ENCODE measurements at places on chromosomes 16 and 17.

DNA sequence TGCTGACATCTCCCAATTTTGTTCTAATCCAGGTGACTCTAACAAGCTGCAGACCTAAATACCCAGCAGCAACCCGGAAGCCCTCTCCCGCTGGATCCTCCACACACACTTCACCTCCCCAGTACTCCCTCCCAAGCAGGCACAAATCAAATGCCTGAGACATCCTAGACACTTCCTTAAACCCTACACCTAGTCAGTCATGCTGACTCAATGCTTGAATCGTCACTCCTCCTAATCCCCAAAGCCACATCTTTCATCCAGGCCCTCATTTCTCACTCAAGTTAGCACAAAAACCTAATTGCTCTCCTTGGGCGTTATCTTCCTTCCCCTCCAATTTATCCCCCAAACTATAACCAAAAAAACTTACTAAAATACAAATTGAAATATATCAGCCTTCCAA lies 32.7 kb downstream of the CMC2 start:
- DNase-seq = no peak

DNA sequence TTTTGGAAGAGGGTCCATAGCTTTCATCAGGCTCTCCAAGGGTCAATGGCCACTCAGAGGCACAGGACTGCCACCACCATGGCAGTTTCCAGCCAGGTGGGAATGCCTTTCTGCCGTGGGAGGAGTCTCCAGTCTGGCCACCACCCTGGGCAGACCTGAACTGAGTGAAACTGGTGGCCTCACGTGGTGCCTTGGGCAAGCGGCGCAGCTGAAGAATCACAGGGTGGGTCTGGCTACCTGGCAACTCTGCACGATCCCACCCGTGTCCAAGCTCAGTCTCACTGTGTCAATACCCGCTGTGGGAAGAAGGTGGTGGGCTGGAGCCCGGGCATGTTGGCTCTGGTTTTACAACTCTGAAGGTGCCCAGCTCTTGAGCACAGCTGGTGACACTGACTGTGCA lies 31.8 kb downstream of the VAC14 start:
- DNase-seq = no peak

DNA sequence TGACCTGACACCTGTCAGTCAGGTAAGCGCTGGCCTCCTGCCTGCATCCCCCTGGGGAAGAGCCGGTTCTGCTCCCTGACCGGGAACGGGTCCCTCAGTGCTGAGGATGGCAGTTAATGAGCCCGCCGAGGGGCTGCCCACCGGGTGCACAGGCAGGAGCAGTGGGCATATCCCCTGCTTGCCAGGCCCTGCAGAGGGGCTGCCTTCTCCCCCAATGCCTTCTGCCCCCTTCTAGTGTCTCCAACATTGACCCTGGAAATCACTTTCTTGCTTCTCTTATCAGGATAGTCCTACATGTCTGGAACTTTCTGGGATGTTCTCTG lies 388.5 kb downstream of the SEC14L1 start:
- no peak for DNase-seq

DNA sequence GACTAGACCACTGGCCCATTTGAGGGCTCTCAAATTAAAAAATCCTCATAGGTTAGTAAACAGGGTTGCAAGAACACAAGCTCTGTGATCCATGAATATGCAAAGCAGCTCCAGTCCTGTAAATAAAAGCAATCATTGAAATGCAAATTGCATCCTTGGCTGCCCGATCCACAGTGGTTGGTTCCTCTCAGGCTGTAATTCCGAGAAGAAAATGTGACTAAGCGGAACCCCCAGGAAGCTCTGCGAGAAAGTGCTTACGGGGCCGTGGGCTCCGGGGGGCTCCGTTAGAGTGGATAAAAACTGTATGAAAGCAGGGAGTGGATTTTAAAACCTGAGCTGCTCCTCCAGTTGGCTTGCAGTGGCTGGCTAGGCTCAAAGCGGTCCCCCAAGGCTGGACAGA lies 2.5 kb downstream of the GPRC5B start:
- no peak for DNase-seq

GRCh38 chr17:74049967-74050458 lies 153.5 kb upstream of the RPL38 start:
- DNase-seq = no peak

DNA sequence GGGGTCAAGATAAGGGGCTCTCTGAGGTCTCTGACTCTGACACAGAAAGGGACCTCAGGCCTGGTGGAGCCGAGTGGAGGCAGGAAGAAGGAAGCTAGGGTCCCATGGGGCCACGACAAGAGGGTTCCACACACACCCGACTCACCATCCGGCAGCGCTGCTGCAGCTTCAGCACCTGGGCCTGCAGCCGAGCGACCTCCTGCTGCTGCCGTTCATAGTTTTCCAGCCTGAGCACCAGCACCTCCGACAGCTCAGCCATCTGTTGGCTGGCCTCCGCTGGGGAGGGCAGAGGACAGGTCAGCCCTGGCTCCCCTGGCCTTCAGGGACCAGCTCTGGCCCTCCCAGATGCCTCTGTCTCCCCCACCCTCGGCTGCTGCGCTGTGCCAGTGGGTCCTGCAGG lies 6.4 kb downstream of the HAP1 start:
- no peak for DNase-seq

- no peak for DNase-seq
Measured at GRCh38 chr17:73196500-73196899, 3.6 kb downstream of the COG1 start.

DNA sequence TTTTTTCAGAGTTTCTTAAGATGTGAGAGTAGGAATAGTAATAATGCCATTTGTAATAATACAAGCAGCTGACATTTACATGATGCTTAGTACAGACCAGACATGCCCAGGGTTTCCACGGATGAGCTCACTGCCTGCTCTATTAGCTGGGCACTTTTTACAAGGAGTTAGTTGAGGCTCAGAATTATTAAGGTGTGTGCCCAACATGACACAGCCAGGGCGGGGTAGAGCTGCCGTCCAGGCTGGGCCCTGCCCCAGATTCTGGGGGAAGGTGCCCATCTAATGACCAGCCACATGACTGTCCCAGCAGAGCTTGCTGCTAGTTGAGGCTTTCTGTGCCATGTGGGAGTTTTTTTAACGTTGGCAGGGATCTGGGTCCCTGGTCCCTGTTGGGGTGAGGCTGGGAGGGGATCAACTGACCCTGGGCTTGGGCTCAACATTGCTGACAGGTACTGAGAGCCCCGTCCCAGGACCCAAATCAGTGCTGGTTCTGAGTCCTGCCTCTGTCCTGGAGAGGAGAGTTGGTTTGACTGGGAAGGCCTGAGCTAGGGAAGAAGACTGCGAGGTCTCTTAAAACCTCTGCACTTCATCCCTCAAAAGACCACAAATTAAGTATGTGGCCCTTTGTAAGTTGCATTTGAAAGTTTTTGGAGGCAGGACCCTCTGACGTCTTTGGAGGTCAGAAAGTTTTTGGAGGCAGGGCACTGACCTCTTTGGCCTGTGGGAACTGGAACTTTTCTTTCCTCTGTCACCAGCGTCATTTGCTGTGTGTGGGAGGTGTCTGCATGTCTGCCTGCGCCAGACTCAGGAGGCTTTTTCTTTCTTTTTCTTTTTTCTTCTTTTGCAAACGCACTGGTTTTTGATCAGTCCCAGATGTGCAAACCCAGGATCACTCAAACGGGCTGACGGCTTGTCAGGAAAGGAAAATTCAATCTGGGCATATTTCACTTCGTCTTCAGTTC lies 2.2 kb downstream of the CRISPLD2 start:
- no peak for DNase-seq

DNA sequence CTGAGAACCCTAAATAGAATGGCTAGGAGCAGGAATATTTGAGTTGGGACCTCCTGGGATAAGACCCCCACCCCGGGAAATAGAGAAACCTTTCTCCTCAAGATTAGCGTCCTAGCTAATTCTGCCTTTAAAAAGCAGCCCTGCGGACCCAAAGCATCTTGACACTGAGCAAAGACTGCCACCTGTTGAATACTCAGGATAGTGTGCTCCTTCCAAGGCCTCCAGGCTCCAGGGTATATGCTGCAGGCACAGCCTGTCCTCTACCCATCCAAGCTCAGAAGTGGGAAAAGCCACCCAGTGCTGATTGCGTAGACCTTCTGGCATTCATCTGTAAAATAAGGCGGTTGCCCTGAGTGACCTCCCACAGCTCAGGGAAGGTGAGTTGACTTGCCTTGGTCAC lies 456.2 kb upstream of the DYNLRB2 start:
- DNase-seq = no peak

DNA sequence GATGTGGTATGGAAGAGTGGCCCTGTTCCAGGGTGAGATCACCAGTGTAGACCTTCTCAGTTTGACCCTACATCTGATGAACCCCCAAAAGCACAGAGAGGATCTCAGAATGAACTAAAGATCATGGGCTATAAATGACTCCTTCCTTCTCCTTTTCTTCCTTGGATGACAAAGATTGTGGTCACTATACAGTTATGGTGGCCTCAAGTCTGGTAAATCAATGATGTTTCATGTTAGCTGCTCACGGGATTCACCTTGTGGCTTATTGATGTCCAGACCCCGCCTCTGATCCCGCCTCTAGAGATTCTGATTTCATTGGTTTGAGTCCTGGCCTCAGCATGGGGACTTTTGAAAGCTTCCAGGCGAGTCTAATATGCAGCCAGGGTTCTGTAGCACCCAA lies 112.2 kb downstream of the PITPNC1 start:
- DNase-seq = no peak

GRCh38 chr16:5510819-5511370 lies 413.3 kb upstream of the EEF2KMT start:
- DNase-seq = no peak

- DNase-seq = no peak
Measured at GRCh38 chr17:35460354-35460851, 11.8 kb upstream of the SLFN13 start.

GRCh38 chr17:1031711-1032110 lies 34.8 kb downstream of the TIMM22 start:
- no peak for DNase-seq

DNA sequence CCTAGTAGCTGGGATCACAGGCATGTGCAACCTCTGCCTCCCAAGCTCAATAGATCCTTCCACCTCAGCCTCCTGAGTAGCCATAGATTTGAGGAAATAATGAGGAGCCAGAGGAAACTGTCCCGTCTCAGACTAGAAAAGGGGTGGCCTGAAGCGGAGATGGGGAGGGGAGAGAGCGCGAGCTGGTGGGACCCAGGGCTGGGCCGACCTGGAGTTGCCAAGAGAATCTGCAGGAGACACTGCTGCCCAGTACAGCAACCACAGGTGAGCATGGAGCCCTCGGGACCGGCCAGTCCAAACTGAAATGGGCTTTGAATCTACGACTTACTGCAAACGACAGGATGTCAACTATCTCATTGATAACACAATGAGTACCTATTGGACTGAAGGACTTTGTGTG lies 24.3 kb downstream of the CD300A start:
- DNase-seq = no peak

GRCh38 chr16:47750371-47750770 lies 289.2 kb downstream of the PHKB start:
- DNase-seq = no peak

DNA sequence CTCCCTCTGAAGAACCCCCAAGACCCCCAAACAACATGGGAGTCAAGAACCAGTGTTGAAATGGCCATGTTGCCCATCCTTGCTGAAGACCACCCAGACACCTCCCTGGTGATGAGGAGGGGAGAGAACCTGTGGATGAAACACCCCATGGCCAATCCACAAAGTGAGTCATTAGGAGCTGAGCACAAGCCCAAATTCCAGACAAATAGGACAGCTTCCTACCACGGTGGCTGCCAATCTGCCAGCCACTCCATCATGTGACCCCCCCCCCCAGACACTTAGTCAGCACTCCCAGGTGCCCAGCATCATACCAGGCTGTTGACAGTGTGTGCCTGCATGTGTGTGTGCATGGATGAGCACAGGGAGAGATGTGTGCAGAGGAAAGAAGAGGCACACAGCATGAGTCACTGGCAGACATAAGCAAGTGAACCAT lies 26.4 kb upstream of the RPL38 start:
- no peak for DNase-seq

DNA sequence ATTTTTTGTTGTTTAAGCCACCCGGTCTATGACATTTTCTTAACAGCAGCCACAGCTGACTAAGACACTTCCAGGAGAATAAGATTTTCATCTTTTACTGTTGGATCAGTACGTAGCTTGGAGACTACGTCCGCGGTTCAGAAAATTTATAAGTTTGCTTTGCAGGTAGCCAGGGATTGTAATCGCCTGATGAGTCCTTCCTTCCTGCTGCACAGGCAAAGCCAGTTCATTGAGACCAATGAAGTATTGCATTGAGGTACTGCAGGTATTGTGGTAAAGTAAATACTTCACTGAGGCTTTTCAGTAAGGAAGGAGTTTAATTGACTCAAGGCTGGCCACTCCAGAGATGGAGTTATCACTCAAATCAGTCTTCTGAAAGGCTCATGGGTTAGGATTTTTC lies 269.4 kb upstream of the ELAC2 start:
- DNase-seq = no peak

- DNase-seq = no peak
Measured at GRCh38 chr17:61225178-61225882, 174.3 kb upstream of the TBX2 start.

- peak; percentile 72 for DNase-seq
Measured at GRCh38 chr17:57597531-57598453, 147.3 kb downstream of the CCDC182 start.

DNA sequence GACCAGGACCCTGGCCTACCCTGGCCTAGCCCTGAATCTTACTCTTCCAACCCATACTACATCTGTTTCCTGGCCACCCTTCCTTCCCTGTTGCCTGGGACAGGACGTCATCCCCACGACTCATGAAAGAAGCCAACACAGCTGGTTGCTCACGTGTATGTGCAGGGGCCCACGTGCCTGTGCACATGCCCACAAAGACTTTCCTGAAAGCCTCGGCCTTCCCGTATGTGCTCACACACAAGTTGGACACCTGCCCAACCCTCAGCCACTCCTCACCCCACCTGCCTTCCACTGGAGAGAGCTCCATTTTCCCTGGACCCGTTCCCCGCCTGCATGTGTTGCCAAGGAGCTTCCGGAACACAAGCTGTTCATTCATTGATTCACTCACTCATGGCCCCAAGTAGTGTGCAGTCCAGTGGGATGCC lies 7.0 kb downstream of the PLXDC1 start:
- peak; percentile 93 for DNase-seq

DNA sequence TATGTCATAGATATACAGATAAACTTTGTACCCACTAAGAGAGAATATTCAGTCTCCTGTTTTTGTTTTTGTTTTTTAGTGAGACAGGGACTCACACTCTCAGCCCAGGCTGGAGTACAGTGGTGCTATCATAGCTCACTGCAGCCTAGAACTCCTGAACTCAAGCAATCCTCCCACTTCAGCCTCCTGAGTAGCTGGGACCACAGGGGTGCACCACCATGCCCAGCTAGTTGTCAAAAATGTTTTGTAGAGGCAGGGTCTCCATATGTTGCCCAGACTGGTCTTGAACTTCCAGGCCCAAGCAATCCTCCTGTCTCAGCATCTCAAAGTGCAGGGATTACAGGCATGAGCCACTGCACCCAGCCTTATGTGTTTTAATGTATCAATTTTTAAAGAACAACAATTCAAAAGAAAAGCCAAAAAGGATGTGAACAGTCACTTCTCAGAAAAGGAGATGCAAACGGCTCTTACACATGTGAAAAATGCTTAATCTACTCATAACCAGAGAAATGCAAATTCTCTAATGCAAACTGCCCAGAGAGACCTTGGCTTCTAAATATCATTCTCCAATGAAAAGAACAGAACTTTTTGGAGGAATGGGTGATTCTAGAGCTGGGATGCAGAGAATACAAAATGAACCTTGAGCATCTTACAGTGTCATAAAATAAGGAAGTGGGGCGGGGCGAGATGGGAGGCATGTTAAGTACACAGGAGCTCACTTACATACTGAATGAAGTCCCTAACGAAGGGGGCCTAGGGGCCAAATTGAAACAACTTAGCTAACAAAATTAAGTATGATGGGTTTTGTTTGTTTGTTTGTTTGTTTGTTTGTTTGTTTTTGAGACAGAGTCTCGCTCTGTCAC lies 7.3 kb upstream of the CMTM3 start:
- DNase-seq = no peak

Measured in NCI-H1105 (cell line).